ENCODE measurements at places on chromosomes 4 and X. TPM values are rescaled to one million over a fixed set of nuclear protein-coding genes. Genes with fewer than 3 reads are reported as not detected.

Gene FGFBP2
- polyA plus RNA-seq = 0.13 TPM

Gene SPACA5
- 0.27 TPM for polyA plus RNA-seq

Gene PDHA1
- 245 TPM for polyA plus RNA-seq

DNA sequence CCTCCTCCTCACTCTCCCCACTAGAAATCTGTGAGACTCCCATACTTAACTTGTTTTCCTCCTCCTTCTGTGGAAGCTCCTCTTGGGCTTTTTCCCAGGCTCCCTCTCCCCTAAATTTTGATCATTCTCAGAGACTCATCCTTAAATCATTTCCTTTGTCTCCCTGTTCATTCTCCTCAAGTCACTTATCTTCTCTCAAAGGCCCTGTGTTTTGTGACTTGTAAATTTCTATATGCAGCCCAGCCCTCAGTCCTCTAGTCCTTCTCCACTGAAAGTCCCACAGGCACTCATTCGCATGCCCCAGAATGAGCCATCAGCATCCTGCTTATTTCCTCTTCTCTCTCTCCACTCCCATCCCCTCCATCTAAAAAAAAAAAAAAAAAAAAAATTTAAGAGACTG, 171.8 kb downstream of the SOWAHB start:
- DNase-seq = no peak

DNA sequence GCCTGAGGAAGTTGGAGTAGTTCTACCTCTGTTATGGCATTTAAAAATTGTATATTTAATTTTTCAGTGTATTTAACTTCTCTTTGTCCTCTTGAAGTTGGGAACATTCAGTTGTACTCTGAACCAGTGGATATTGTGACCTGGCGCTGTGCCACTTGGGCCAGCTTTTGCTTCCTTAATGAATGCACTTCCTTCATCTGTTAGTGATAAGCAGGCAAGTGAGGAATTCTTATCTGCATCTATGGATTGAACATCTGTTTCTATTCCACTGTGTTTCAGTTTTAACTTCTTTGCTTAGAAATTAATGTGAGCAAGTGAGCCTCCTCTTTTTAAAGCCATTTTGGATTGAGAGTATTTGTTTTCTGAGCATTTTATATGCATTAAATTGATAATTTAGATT, 128.3 kb downstream of the UCHL1 start:
- no peak for DNase-seq

Measured in right renal cortex interstitium (tissue), 3 donors.